ENCODE measurements at places on chromosomes 1 and 21.

DNA sequence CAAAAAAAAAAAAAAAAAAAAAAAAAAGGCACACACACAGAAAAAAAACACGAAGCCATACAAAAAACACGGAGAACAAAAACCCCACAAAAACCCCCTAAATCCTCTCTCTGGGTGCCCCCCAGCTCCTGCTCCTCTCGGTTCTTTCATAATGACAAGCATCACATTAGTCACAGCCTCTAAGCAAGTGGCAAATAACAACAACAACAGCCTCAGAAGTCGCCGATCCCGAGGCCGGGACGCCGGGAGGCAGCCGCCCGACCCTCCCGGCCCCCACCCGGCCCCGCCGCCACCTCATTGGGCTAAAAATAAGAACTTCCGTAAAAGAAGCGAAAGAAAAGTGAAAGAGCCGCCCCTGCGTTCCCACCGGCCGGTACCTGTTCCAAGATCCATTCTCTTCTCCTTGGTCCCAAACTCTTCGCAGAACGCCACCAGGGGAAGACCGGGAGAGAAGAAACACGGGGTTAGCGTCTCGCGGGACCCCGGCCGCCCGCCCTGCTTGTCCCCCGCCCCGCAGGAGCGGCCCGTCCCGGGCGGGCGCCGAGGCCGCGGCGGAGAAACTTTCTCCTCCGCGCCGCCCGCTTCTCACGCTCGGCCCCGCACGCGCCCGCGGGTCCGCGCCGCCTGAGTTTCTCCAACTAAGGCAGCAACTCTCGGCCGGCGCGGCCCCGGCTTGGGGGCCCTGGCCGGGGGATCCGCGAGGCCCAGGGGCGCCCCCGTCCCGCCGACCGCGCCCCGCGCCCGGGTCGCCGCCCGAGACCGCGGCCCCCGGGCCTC is 102.8 kb downstream of the CASZ1 start:
- DNase-seq, result no peak

- DNase-seq, result no peak
Measured at GRCh38 chr1:111672331-111672730, 52.7 kb downstream of the RAP1A start.

GRCh38 chr1:236534151-236534651 is 10.4 kb downstream of the LGALS8 start:
- no peak for DNase-seq

DNA sequence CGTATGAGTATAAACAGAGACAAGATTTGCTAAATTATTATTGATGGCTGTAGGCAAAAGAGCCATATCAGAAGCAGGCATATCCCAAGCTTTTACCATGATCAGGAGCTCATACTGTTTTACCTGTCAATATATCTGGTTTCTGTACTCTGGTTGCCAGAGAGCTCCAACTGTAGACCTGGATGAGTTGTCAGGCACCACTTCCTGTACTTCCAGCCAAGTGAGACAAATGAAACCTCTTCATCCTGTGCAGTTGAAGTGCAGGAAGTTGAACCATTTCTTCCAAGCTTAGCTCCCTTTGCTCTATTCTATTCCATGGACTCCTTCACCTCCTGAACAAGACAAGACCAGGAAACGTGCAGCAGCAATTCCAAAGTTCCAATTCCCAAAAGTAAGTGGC is 115.6 kb downstream of the ZNF281 start:
- no peak for DNase-seq

GRCh38 chr1:119827010-119827409 is 15.8 kb upstream of the REG4 start:
- DNase-seq, result no peak

DNA sequence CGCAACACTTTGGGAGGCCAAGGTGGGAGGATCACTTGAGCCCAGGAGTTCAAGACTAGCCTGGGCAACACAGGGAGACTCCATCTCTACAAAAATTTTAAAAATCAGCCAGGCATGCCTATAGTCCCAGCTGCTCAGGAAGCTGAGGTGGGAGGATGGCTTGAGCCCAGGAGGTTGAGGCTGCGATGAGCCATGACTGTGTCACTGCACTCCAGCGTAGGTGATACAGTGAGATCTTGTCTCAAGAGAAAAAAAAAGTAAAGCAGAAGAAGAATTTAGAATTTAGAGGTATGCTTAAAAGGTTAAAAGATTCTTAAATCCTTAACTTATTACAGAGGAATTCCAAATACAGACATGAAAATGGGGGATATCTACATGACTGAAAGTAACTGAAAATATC is 79.5 kb downstream of the SMYD3 start:
- DNase-seq, result no peak

GRCh38 chr1:209051570-209051969 is 531.9 kb upstream of the CAMK1G start:
- DNase-seq, result no peak

- no peak for DNase-seq
Measured at GRCh38 chr1:246795906-246796694, 71.9 kb downstream of the SCCPDH start.

- no peak for DNase-seq
Measured at GRCh38 chr1:231124746-231125145, 37.1 kb upstream of the TRIM67 start.

GRCh38 chr1:221334062-221334461 is 407.8 kb downstream of the DUSP10 start:
- no peak for DNase-seq

DNA sequence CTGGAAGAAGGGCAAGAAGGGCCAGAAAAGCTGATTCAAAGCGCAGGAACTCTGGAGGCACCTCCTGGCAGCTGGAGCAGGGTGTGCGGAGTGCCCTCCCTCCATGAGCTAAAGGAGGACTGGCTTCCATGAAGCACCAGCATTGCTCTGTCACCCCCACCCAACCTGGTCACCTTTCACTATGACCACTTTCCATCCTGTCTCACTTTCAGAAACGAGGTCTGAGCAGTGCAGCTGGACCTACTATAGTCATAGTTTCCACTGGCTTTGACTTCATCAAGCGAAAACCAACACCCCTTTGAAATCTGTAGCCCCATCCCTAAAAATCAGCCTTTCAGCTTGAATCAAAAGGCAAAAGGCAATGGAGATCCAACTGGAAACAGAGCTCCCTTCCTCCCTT is 84.8 kb upstream of the CACNA1E start:
- DNase-seq, result no peak

- DNase-seq, result no peak
Measured at GRCh38 chr1:78547081-78547480, 56.3 kb downstream of the PTGFR start.

- no peak for DNase-seq
Measured at GRCh38 chr1:105072850-105073249, 1323.2 kb downstream of the AMY1C start.

DNA sequence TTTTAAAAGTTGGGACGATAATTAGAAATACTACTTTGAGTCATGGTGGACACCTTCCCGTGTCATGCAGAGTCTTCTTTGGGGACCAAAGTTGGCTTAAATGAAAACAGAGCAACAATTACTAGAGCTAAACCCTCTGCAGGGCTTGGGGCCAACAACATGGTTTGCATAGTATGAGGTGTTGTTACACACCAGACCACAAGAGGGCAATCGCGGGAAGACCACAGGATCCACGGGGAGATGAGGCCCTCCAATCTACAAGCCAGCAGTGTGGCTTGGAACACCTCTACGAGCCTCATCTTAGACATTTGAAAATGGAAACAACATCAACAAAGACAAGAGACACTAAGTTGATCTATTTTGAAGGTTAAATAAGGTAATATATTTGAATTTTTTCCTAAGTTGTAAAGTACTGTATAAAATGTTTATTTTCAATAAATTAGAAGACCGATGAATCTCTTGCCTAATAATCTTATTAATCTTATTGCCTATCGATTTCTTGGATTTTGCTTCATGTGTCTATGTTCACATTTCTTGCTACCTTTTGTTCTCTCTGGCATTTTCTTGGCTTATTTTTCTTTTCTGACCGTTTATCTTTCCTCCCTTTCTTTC is 8.2 kb upstream of the SMCP start:
- DNase-seq, result no peak

DNA sequence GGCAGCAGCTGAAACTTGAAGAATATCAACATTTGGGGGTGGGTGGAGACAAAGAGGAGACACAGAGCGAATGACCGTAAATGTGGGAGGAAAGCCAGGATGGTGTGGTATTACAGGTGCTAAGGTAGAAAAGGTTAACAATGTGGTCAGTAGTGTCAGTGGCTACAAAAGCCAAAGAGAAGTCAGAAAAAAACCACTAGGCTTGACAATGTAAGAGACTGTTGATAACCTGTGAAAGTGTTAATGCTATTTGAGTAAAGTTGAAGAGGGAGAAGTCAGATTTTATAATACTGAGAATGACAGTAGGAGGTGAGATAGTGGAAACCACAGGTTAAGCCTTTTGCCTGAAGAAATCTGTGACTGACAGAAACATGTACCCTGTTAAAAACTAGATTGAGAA is 120.8 kb downstream of the CLEC20A start:
- DNase-seq, result no peak

- no peak for DNase-seq
Measured at GRCh38 chr1:217482356-217483102, 148.4 kb downstream of the GPATCH2 start.

DNA sequence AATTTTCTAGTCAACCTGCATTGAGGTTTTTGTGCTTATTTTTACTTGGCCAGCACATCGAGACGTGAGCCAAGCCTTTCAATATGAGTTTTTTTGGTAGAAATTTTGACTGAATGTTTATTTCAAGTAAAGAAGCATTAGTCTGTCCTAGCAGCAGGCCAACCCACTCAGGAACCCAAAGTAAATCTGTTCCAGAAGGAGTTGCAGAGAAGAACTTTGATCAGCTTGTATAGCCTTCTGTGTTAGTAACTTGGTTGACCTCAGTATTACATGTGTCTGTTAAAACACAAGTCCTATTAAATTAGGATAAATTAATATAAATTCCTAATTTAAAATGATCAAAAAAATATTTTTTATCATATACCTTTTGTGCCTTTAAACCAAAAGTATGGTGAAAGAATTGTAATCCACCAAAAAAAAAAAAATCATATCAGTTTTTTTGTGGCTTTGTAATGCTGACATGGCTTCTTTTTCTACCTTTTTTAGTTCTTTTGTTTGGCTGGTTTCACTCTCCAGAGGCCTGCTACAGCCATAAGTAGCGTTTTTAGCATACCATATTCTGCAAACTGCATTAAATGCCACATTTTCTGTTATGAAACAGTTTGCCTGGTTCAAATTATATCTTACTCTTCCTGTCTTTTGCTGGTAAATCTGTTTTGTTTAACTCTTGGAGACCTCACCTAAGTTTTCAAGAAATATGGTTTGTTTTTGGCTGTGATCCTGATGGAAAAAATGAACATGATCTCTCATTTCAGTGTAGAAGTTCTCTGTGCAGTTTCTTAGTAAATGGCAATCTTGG is 39.5 kb downstream of the ATF6 start:
- no peak for DNase-seq

- DNase-seq, result no peak
Measured at GRCh38 chr21:42417533-42417932, 13.8 kb downstream of the UBASH3A start.

DNA sequence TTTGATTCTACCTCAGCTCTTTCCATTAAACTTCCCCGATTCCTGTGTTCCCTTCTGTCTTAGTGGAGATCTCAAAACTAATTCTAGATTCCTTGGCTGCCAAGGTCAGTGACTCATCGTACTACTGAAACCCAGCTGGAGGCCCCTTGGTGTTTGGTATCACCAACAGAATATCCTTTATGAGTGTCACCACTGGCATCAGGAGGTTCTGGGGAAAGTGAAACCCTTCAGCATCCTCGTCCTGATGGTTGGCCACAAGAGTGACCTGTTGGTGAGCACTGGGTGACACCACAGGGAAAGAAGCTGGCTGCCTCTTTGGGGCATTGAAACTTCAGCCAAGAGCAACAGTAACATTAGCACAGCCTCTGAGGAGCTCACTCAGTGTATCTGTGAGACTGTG is 9.6 kb downstream of the RAB42 start:
- DNase-seq, result no peak

DNA sequence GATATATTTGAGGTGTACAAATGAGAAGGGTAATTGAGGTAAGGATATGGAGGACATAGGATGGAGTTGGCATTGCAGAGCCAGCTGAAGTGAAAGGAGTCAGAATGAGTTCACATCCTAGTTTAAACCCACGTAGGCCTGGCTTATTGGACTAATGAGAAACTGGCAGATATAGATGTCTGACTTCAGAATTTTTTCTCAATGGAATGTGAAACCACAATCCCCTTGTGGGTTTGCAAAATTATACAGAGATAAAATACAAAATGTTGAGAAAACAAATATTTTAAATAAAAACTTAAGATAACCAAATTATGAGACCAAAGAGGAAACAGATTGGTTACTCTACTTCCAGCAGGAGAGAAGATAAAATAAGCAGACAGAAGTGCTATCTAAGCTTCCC is 277.4 kb upstream of the LRRC7 start:
- DNase-seq, result no peak

GRCh38 chr1:58818075-58818474 is 34.2 kb upstream of the JUN start:
- no peak for DNase-seq

- no peak for DNase-seq
Measured at GRCh38 chr1:72023063-72023930, 259.0 kb downstream of the NEGR1 start.

- no peak for DNase-seq
Measured at GRCh38 chr1:220741349-220741748, 6.8 kb upstream of the MTARC2 start.
